ENCODE measurements at places on chromosomes 1 and 21.

DNA sequence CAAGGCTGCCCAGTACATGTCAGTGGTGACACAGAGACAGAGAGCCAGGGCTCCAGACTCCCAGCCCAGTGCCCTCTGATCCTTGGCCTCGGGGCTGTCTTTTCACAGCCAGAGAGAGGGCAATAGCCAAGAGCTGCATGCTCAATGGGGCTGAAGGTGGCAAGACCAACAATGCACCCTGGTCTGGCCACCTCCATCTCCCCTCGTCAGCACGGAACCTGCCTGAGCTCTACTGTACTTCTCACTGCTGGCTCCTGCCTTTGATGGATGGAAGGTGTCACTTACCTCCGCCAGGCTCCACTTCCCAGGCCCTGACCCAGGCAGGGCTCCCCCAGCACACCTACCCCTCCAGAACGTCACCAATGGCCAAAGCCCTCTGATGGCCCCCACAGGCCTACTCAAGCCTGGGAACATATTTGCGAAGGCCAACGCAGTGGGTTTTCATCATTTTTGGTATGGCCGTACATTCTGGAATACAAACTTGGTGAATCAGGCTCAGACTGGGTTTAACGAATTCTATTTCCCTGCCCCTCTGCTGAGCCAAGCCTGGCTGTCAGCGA lies 88.1 kb downstream of the DMRTB1 start:
- DNase-seq: no peak

- no peak for DNase-seq
Observed at GRCh38 chr1:3743826-3744225, 8.4 kb upstream of the CCDC27 start.

GRCh38 chr1:225824533-225824941 lies 14.6 kb downstream of the EPHX1 start:
- no peak for DNase-seq

DNA sequence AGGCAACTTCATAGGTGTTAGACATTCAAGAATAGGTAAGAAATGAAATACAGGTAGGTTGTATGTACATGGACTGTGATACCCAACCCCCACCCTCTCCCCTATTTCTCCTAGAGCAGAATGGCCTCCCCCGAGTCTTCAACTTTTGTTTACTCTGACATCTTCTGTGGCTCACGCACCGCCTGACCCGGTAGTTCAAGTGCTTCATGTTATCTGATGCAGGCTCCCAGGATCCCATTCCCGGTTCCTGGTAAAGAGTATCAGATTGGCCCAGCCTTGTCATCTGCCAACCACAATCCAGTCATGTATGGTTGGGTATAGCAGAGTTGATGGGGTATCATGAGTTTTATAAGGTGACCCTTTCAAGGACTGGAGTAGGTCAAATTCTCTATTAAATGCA lies 9.1 kb downstream of the GNAI3 start:
- DNase-seq: no peak

- no peak for DNase-seq
Observed at GRCh38 chr1:90550626-90551406, 166.3 kb downstream of the BARHL2 start.

Data from fibroblast of skin of abdomen (primary cell).